NCI-H1417 (cell line): ENCODE measurements at places on chromosomes 7 and 10.

DNA sequence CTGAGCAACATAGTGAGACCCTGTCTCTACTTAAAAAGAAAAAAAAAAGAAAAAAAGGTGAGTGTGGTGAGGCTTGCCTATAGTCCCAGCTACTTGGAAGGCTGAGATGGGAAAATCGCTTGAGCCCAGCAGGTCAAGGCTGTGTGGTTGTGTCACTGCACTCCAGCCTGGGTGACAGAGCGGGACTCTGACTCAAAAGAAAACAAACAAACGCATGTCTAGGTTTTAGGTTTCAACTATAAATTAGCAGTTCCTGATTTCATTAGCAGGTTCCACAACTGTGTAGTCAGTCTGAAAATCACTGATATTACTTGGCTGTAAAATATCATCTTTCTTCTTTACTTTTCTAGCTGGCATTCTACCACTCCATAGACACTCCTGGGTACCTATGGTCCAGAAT is 155.7 kb upstream of the HGF start:
- no peak for DNase-seq

GRCh38 chr10:24969841-24970281 is 17.5 kb upstream of the PRTFDC1 start:
- no peak for DNase-seq

DNA sequence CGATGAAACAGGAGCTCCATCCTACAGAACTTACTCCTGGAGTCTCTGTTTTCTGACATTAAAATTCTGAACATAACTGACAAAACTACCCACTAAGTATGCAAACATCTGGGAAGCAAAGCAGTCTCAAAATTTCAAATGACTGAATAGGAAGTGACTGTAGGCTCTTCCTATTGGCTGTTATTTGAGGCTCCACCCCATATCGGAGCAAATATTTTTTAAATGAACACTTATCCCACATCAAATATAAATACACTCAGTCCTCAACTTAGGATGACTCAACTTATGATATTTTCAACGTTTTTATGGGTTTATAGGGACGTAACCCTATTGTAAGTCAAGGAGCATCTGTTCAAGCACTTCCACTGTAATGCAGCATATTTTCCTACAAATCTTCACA is 8.8 kb downstream of the HSPA12A start:
- no peak for DNase-seq

DNA sequence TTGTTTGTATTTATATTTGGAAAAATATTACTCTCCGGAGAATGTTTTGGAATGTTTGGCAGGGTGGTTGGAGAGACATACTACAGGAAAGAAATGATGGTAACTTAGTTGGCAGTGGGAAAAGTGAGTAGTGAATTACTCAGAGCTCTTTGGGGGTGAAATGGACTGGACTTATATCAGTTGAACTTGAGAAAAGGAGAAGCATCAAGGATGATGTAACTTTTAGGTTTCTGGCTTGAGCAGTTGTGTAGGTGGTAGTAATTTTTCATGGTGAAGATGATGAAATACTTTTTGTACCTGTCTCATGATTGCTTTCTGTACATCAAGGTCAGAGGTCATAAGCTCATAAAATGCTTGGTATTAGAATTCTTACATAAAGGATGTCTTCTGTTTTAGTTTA is 617.2 kb downstream of the AUTS2 start:
- DNase-seq = no peak

- no peak for DNase-seq
Measured at GRCh38 chr10:88082806-88083596, 219.6 kb downstream of the PTEN start.

DNA sequence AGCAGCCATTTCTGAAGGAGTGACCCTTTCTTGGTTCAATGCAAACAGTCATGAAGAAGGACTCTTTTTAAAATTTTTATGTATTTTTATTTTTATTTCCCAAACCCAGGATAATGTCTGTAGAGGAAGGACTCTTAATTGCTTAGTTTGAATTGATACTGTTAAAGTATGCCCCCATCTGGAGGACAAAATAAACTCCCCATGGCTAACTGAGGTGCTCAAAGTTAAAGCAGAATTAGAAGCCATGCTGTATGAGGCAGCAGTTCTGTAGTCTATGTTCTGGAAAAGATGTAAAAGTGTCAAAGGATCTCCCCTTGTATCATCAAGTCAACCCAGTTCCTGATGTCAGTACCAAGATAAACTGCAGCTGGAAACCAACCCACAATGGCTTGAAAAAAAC is 617.9 kb upstream of the GRM3 start:
- DNase-seq = no peak

DNA sequence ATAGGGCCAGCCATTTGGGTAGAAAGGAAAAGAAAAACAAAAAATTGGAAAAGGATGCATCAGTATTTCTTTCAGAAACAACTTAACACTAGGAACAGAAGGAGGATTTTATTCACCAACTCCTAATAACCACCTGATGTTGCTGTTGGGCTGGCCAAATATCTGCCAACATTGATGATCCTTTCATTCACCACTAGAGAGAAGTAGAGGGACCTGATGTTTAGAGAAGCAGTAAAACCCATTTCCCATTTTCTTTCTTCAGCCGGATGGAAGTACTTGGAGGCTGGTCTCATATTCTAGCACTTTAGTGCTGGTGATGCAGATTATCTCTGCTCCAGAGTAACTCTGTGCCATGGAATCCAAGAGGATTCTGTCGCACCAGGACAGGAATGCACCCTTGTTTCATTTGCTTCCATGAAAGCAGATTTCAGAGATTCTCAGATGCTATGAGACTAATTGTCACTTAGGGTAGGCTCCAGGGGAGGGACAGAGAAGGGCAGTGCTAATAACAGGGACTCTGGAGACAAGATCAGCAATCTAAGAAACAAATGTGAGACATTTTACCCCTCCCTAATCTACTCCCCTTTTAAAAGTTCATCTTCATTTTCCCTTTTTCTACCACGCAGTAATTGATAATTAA is 3.1 kb downstream of the KLLN start:
- peak; percentile 23 for DNase-seq

GRCh38 chr10:31819391-31819820 is 109.2 kb downstream of the ARHGAP12 start:
- no peak for DNase-seq

GRCh38 chr10:77890097-77890496 is 36.5 kb downstream of the DLG5 start:
- DNase-seq = no peak

- no peak for DNase-seq
Measured at GRCh38 chr7:94170836-94171235, 166.7 kb upstream of the BET1 start.

DNA sequence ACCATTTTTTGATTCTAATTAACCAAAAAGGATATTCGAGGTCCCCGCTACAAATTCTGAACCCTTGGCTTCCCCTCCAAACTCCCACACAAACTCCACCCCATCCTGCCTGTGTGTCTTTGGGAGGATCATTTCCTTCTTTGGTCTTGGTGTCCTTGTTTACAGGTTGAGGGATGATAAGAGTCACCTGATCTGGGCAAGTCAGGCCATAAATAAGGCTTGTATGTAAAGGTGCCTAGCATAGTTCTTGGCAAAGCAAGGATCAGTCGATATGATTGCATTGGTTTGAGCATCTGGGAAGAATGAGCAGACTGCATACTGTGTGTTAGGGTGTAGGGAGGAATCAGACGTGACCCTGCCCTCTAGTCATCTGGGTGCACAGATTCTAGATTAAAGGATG is 1.6 kb upstream of the SGPL1 start:
- DNase-seq = no peak

DNA sequence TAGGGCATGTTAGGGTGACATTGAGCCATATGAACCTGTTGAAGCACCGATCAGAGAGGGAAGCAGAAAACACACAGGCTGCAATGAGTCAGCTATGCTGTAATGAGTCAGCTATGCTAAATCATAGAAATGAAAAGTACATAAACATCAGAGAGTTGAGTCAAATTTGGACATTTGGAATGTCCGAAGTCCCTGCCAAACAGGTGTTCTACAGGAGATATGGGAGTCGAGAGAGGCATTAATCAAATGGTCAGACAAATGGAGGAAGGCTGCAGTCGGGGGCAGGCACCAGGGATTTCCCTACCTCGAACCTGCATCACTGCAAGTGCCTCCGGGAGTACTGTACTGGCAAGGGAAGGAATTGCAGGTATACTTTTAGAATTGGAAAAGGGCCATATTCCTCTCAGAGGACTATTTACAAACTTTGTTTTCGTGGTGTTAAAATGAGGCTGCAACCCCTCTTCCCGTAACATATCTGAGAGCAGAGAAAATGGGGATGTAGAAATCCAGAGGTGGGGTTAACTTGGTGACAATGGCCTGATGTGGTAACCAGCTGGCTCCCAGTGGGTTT is 8.8 kb upstream of the ZC3HAV1 start:
- no peak for DNase-seq

DNA sequence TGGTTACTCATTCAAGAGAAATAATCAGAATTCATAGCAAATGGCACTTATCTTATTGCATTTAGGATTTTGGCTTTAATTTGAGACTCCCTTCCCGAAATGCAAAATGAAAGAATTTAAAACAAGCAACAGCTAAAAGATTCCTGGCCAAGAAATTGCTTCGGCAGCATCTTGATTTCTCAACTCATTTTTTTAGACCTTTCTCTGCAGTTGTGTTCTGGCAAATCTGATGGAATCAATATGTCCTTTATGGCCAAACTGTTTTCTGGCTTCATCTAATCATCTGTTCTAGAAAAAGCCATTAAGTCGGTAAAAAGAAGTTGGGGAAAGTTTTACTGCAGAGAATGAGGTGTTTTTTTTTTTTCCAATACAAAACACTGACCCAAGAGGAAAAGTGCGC is 172.1 kb downstream of the SLC16A9 start:
- DNase-seq = no peak

GRCh38 chr10:78549140-78549935 is 515.7 kb downstream of the RPS24 start:
- DNase-seq = no peak

GRCh38 chr10:6494936-6495592 is 85.0 kb downstream of the PRKCQ start:
- no peak for DNase-seq

DNA sequence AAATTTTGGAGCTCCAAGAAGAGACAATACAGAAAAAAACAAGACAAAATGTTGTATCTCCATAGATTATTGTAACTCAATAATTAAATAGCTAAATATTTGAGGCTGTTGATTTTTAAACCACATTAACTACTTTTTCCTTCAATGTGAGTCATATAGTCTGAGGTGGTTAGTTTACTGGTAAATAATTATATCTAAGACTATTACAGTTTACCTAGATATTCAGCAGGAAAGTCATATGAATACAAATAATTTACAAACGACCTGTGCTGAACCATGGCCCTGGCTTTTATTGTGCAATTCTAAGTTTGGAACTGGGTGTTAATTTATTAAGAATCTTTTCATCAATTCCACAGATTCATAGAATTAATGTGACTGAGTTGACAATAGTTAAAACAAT is 22.2 kb downstream of the CREB5 start:
- DNase-seq = no peak

DNA sequence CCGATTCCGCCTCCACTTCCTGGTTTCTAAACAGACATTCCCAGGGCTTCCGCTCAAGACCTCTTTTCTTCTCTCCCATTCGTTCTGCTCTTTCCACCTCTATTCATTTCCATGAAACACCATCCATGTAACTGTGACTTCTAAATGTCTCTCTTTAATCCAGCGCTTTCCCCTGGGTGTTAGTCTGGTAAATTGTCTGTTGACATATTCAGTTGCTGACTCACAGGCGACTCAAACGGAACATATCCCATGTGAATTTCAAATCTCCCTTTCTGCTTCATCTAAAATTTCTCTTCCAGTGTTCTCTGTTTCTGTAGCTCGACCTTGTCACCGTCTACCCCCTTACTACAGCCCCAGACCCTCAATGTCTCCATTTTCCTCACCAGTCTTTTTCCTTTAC is 119.1 kb downstream of the PFKFB3 start:
- no peak for DNase-seq

DNA sequence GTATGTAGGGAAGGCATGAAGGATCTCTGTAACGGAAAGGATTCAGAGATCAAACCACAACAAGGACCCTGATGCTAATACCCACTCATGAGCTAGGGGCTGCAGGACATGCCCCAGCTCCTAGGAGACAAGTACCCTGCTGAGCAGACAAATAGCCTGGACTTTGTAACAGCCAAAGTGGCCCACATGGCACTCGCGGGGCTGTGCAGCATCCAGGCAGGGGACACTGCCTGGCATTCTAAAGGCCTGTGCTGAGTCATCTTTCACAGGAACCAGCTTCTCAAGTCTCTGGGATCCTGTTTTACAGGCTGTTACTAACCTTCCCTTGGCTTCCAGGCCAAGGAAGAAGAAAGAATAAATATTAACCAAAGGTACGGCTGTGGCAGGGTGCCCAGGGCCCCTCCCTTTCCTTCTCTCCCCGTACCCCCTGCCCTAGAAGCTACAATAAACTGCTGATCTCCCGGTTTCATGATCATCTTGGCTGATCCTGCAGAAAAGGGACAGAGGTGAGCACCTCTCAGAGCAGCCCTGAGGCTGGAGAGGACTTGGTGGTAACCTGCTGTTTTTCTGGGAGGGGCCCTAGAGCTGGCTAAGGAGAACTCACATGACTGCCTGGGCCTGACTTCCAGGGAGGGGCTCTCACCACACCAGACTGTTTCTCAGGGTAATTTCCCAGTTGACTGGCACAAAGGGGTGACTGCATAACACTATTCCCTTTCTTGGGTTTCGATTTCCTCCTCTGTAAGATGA is 4.2 kb upstream of the RPEL1 start:
- DNase-seq = no peak

GRCh38 chr7:35905555-35905954 is 104.7 kb downstream of the SEPTIN7 start:
- no peak for DNase-seq

DNA sequence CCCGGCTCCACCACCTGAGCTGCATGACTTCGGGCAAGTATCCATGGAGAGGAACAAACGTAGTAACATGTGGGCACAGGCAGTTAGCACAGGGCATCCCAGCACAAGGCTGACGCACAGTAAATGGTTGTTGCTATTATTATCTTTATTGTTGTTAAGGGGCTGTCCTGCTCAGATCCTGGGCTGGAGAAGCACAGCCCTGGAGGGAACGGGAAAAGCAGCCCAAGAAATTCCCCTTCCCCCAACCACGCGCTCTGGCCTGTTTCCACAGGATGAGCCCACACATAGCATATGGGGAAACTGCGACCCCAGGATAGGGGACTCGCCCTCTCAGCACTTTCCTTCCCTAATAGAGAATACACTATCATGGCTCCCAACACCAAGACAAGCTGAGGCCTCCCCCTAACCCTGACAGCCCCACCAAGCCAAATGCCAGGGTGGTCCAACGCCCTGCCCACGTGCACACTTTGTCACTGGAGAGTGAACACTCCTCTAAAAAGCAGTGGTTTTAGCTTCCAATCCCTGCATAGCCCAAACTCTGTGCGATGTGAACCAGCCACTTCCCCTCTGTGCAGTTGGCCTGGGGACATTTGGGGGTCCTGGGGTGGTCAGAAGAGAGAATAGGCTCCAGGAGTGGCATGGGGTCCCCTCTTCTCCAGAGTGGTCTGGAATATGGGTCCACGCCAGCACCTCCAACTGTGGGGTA is 11.0 kb downstream of the PSD start:
- no peak for DNase-seq

- DNase-seq = peak; percentile 38
Measured at GRCh38 chr10:24851629-24852028, 100.8 kb downstream of the PRTFDC1 start.

GRCh38 chr10:112872728-112873127 is 77.3 kb upstream of the TCF7L2 start:
- DNase-seq = no peak

- DNase-seq = no peak
Measured at GRCh38 chr10:72321248-72322029, 33.3 kb downstream of the DNAJB12 start.
